ENCODE measurements at places on chromosomes 4 and X.

DNA sequence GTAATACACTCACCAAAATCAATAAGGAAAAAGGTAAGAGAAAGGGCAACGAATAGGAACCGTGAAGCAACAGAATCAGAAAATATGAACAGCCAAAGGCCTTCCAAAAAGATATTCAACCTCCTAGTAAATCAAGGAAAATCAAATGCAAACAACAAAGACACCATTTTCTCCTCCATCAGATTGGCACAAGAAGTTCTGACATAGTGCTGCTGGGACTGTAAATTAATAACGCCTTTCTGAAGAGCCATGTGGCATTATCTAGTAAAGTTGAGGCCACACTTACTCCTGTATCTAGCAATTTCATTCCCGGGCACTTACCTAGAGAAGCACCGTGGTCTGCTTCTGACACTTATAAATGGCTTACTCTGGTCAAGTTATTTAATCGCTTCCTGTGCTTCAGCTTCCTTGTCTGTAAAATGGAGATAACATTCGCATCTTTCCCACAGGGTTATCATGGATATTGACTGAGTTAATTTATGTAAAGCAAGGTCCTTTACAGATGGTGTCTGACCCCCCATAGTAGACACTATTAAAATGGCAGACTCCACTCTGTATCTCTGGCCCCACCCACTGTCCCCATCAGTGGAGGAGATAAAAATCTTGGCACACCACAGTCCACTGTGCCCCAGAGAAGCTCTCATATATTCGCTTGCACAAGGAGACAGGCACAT lies 20.5 kb upstream of the ENPP6 start:
- no peak for DNase-seq

GRCh38 chr4:99207911-99208718 lies 10.9 kb downstream of the ADH6 start:
- DNase-seq, result no peak

GRCh38 chr4:24824720-24825119 lies 29.3 kb downstream of the SOD3 start:
- no peak for DNase-seq

GRCh38 chr4:149136951-149137620 lies 678.6 kb downstream of the IQCM start:
- DNase-seq, result no peak

DNA sequence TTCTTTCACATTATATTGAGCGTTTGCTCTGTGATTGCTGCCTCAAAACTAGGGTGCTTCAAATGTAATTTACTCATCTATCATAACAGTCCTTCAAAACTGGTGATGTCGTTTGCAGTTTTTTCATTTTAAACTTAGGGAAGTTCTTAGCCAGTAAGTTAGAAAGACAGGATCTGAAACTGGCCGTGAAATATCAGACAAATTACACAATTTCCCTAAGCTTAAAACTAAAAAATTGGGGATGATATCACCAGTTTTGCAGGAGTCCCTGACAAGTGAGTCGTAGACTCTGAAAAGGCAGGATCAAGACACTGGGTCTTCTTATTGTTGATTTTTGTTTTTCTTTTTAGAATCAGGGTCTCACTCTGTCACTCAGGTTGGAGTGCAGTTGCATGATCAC lies 44.8 kb downstream of the MOB1B start:
- DNase-seq, result no peak

GRCh38 chrX:68998716-68999115 lies 166.5 kb downstream of the PJA1 start:
- no peak for DNase-seq

- no peak for DNase-seq
Observed at GRCh38 chr4:76720121-76720520, 177.8 kb downstream of the SOWAHB start.

DNA sequence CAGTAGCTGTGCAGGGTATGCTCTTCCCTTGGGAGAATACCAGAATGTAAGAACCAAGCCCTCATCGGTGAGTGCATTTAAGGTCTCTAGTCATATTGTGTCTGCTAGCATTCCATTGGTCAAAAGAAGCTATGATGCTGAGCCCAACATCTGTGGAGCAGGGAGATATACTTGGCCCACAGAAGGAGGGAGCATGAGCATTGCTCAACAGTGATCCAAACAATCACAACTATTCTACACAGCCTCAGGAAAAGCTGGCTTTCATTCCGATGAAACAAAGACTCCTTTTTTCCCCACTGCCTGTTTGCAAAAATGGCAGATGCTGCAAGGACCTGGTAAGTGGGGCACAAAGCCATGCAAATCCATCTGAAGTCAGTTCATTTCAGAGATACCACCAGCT lies 80.6 kb upstream of the DHX15 start:
- DNase-seq, result no peak

DNA sequence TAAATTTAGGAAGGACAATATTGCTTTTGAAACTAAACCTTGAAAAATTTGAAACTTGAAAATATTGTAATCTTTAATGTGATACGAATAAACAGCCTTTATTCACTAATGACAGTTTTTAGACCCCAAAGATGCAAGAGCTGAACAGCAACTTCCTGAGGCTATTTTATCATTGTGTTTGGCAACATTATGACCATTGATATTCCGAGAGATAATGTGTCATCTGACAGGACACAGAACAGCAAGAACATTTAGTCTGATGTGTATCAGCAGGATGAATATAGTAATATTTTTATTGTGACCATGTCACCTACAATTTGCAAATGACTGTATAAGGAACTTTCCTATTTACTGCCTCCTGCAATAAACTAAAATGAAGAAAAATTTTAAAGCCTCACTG lies 316.0 kb downstream of the ADAM29 start:
- no peak for DNase-seq

- no peak for DNase-seq
Observed at GRCh38 chrX:84735025-84735424, 232.8 kb upstream of the HDX start.

- no peak for DNase-seq
Observed at GRCh38 chrX:49139713-49140112, 16.2 kb upstream of the GPKOW start.

DNA sequence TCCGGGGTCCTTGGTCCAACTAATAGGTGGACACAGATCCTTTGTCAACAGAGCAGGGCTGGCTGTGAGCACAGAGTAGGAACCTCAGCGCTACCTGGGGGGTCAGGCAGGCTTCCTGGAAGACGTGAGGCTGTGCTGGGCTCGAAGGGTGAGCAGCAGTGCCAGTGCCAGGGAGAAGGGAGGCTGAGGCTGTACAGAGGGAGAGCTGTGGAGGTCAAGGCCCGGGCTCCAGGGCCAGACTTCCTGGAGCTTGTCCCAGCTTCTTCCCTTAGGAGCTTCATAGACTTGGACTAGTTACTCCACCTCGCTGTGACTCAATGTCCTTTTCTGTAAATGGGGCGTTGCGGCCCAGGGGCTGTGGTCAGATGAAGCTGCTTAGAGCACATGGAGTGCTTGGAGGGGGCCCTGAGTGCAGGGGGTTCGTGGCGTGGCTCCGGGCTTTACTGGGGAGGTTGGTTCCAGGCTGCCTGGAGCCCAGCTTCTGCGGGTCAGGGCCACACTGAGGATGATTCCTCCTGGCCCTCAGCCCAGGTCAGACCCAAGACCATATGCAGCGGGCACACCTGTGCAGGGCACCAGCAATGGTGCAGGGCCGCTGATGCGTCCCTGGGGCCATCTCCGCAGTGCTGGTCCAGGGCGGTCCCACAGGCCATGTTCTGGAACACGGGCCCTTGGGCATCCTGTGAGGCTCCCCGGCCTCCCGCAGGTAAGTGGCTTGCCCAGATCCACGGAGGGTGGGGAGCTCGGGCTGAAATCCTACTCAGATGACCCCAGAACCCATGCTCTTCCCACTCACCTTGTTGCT lies 98.1 kb downstream of the DCTD start:
- no peak for DNase-seq

- no peak for DNase-seq
Observed at GRCh38 chrX:153885208-153885787, 675 bp downstream of the L1CAM start.

DNA sequence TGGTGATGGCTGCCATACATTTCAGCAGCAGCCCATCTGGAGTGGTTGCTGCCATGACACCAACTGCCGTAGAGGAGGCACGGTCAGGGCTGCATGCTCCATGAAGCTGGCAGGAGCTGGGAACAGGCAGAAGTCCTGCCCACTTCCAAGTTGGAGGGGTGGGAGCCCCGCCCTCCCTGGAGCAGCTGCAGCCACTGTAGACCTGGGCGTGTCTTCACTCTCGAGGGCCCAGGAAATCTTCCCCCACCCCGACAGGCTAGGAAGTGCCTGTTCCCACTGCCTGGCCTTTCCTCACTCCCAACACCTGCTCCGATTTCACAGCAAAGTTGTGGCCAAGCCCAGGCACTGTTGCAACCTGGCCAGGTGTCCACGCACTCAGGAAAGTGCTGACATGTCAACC lies 42.3 kb downstream of the NALF2 start:
- no peak for DNase-seq

- no peak for DNase-seq
Observed at GRCh38 chr4:158799013-158799770, 30.4 kb downstream of the FNIP2 start.

- no peak for DNase-seq
Observed at GRCh38 chrX:108875548-108875947, 139.2 kb upstream of the IRS4 start.

GRCh38 chr4:15144249-15144966 lies 142.1 kb downstream of the CPEB2 start:
- no peak for DNase-seq

- DNase-seq, result no peak
Observed at GRCh38 chrX:53260836-53261235, 20.5 kb downstream of the IQSEC2 start.

DNA sequence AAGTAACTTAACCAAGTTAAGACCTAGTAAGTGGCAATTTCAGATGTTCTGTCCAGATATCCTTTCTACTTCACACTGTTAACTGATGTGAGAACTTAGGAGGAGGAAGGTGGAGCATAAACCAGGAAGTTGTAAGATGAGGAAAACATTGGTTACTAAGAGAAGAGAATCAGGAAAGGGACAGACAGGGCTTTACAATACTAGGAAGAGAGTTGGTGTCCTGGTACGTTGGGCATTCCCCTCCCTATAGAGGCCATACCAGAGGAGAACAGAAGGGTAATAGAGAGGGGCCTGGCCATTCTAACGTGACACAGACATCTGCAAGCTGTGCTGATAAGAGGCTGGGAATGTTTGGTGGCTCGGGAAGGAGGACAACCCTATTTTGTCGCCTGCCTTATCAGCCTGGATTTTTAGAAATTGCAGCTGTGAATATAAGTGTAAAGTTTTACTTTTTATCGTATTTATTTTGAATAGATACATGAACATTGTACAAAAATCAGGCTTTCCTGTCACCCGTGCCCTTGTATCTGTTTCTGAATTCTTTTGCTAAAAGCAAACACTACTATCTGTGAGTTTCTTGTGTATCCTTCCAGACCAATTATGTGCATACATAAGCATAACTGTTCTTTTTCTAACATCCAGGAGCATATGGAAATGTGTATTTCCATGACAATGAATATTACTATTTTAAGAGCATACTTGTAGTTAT lies 53.5 kb upstream of the HPRT1 start:
- no peak for DNase-seq

DNA sequence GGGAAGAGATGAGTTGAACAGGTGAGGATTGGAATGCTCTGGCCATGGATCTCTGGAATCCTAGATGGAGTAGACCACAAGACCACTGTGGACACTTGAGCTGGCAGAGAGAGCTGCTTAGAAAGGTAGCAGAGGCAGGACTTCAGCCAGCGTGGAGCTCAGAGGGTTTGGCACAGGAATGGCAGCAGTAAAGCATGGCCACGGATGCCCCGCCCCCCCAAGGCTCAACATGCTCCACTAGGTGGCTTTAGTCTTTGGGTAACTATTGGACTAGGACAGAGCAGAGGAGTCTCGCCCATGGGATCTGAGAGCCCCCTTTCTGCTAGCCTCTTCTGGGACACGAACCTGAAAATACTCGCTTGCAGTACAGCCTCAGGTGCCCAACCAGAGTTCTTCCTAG lies 150.1 kb upstream of the NEIL3 start:
- no peak for DNase-seq

GRCh38 chr4:12579172-12579571 lies 905.0 kb downstream of the RAB28 start:
- no peak for DNase-seq

DNA sequence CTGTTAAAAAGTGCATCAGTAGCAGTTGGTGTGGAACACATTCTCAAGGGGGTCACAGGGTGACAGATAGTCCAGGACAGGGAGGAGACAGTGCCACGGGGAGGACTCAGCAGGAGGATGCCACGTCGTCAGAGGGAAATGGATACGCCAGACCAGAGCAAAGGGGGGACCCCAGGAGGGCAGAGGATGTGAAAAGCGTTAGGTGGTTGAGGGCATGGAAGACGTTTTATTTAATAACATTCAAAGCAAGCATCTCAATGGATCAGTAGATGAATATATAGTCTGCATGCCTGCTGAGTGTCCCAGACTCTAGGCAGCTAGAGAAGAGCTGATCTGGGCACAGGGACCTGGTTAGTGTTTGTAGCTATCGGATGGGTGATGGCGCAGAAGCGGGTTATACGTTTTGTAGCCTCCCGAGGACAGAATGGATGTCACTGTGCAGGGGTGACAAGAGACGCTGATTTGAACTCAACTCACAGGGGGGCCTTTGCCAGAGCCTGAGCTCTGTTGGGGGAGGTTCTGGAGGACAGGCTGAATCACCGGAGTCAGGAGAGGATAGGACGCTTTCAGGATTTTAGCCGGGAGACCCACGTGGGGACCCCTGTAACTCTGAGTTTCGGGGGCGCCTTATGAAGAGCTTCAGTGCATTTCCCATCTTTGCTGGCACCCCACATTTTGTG lies 81.3 kb downstream of the STOX2 start:
- no peak for DNase-seq

DNA sequence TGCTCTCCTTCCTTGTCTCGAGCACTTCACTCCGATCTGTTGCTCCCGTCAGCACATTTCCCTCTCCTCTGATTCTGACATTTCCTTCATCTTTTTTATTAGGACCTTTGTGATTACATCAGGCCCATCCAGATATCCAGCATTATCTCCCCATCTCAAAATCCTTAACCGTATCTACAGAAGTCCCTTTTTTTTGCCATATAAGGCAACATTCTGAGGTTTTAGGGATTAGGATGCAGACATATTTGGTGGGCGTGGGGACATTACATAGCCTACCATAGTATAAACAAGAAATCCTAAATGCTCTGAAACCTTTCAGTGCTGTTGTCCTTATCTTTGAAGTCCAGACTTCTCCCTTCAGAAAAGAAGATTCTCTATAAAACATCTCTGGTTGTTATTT lies 505.0 kb upstream of the PITX2 start:
- DNase-seq, result no peak

DNA sequence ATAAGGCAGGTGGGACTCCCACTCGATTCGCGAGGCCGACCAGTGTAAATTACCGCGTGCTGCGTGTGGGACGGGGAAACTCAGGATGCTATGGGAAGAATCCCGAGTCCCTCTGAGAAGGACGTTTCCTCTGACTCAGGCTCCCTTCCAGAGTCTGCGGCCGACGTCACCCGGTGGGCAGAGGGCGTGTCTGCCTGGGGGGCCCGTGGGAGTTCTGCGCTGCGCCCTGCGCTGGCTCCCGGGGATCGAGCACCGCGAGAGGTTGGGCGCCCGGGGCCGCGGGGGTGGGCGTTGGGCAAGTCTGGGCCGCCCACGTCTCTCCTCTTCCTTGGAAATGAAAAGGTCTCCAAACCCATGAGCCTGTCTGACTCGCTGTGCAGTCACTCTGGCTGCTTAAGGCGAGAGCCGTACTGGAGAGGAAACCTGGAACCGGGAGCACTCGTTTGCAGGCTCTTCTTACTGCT lies 568 bp downstream of the NIPAL1 start:
- no peak for DNase-seq

- DNase-seq, result no peak
Observed at GRCh38 chr4:99504804-99505502, 5.9 kb upstream of the C4orf17 start.
